ENCODE measurements at places on chromosomes 6 and 20. TPM values are rescaled to one million over a fixed set of nuclear protein-coding genes. Genes with fewer than 3 reads are reported as not detected.

Gene RUNX2
- total RNA-seq: 25.3 TPM

Gene B3GALT4
- total RNA-seq: 6.1 TPM

Gene CNKSR3
- 0.50 TPM for total RNA-seq

Gene ADGRF4
- total RNA-seq: not detected

Gene TRERF1
- 10.6 TPM for total RNA-seq

Gene PRPF6
- 76.2 TPM for total RNA-seq

Gene LPA
- not detected for total RNA-seq

Gene ABHD16B
- total RNA-seq: not detected

Gene RNF217
- total RNA-seq: 0.13 TPM

Gene SYNGAP1
- 22.6 TPM for total RNA-seq

Gene PTCRA
- not detected for total RNA-seq

Gene HLA-DMB
- 5.3 TPM for total RNA-seq

Gene MAS1
- not detected for total RNA-seq

Gene TUBB1
- total RNA-seq: not detected

Gene KCNQ5
- 7.9 TPM for total RNA-seq

Gene GSTA2
- total RNA-seq: not detected

Gene HS3ST5
- total RNA-seq: not detected

Gene FERMT1
- 0.26 TPM for total RNA-seq

Gene BEND6
- not detected for total RNA-seq

Gene CYP39A1
- total RNA-seq: not detected

Gene PSORS1C2
- total RNA-seq: not detected

Gene LIN28B
- total RNA-seq: not detected

Gene BFSP1
- total RNA-seq: 0.24 TPM

Gene BMP7
- total RNA-seq: not detected

Gene PACRG
- not detected for total RNA-seq

Gene CD40
- 4.1 TPM for total RNA-seq

Gene PCK1
- not detected for total RNA-seq

Gene NOX3
- total RNA-seq: not detected

Gene MACROD2
- not detected for total RNA-seq

Gene GDAP1L1
- total RNA-seq: not detected
